ENCODE measurements at places on chromosomes 13 and 19.

DNA sequence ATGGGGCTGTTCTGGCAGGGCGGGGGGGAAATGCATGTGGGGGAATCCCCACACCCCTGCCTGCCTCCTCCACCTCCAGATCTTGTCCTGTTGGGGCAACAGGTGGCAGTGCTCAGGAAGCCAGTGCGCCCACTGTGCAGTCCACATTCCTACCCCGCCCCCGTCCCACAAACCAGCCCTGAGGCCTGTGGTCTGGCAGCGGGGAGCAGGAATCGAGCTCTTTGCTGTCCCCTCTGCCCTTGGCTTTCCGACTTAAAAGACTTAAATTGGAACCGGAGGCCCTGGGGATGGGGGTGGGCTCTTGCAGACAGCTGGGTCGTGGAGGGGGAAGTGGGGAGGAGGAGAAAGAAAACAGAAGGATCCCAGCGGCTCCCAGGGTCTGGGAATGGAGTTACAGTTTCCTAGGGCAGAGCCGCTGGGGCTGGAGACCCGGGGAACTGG lies 4.3 kb downstream of the NANOS3 start:
- no peak for DNase-seq

- DNase-seq = no peak
These were observed 158.1 kb downstream of the IRS2 start for GRCh38 chr13:109628251-109628699.

DNA sequence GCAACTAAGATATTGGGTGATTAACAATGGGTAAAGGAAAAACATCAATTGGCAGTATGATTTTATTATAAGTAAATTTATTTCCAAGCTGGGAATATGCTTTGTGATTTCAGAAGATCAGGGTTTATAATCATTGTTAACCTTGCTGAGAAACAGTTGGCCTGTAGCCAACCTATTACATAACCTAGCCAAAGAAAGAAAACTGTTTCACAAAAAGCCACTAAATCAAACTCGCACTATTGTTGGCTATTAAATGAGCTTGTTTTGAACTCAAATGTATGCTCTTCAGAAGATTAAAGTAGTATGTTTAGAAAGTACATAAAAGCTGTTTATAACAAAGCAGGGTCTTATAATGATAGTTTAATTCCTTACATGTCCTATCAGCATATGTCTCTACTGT lies 151.7 kb downstream of the LHFPL6 start:
- DNase-seq = peak; percentile 19

GRCh38 chr19:49609499-49610092 lies 18.6 kb downstream of the PRR12 start:
- DNase-seq = no peak

- peak; percentile 57 for DNase-seq
These were observed 868 bp upstream of the EGLN2 start for GRCh38 chr19:40797963-40798682.

DNA sequence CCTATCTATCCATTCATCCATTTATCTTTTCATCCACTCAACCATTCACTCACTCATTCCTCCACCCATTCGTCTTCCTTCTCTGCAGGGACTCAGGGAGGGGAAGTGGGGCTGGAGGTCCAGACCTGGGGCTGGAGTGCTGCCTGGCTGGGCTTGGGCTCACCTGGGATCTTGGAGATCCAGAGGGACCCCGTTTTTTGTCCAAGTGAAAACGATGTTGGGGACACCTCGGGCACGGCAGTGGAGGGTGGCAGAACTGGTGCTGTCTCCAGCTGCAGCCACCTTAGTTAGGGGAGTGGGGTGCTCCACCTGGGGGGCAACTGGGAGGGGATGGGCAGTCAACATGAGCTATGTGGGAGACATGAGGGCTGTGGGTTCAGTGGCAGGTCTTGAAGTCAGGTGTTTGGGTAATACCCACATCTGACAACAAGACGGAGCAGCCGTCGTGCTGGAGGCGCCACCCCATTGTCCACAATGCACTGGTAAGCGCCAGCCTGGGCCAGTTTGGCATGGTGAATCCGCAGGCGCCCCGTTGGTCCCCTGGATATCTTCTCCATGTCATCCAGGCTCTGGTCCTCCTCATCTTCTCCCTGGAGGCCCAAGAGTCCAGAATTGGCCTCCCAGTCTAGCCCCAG lies 10.2 kb downstream of the NPHS1 start:
- no peak for DNase-seq

DNA sequence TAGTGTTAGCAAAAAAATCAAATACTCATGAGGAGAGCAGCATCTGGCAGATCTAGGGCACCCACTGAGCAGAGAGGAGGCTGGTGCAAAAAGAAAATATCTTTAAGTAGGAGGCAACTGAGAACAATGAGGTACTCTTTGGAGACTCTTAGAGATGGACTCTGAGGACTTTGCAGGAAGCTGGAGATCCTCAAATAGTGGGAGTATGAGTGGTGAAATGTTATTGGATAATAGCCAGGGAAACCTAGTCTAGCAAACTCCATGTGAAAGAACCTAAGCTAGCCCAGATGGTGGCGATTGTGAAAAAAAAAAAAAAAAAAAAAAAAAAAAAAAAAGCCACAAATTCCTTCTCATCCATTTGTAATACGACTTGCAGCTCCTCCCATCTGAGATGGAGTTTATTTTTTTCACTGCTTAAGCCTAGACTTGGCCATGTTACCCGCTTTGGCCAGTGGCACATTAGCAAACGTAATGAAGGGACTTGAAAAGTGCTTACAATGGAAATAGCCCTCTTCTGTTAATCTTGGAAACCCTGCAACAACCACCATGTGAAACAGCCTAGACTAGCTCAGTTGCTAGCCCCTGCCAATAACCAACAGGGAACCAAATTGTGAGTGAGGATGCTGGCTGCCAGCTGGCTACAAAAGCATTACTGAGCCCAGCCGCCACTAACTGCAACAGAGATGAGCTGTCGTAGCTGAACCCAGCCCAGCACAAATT lies 476.2 kb downstream of the KLF12 start:
- DNase-seq = peak; percentile 80

- no peak for DNase-seq
These were observed 6.1 kb upstream of the GMIP start for GRCh38 chr19:19649580-19649995.

DNA sequence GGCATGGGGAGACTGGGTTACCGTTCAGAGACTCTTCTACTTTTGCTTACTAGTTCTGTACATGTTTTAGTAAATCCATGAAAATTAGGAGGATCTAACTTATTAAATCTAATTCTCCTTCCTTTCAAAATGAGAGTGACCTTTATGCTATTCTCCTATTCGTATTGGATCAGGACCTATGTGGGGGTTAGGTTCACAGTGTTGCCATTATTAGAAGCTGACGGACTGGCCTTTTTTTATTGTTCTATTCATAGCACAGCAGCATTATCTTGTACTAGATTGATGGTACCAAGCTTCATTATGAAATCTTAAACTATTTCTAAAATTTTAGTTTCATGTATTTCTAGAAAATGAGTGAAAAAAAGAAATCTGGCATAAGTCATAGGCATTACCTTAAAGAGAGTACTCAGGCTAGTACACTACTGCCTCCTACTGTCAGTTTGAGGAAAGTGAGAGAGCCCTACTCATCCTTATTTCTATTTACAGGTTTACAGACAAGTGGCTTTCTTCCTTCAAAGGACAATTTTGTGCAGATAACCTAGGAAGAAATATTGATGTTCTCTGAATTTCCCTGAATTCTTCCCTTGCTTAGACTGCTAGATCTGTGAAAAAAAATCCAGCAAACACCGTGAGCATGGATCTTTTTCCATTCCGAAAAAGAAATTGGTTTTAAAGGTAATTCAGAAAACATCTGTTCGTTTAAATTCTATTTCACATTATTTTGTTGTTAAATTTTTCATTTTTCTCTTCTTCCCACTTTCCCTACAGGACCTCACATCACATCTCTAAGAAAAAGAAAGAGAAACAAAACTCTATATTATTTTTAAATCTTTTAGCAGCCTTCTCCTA lies 485.5 kb downstream of the DIAPH3 start:
- peak; percentile 61 for DNase-seq

DNA sequence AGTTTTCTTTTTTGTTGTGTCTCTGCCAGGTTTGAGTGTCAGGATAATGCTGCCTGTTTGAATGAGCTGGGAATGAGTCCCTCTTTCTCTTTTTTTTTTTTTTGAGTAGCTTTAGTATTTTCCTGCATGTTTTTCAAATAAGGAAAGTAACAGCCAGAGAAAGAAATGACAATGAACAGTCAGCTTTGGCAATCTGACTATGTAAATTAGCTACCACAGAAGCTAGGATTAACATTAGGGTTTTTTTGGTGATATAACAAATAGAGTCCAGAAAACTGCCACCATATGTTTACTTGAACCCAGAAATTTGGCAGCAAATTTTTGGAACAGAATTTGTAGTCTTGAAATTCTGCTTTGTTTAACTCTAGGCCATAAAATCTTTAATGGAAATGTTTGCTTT lies 50.5 kb downstream of the SGCG start:
- no peak for DNase-seq

- no peak for DNase-seq
These were observed 18.7 kb upstream of the ZNF536 start for GRCh38 chr19:30353394-30353945.

GRCh38 chr13:101417043-101417406 lies 717 bp upstream of the NALCN start:
- no peak for DNase-seq

- no peak for DNase-seq
These were observed 23.0 kb downstream of the COL4A1 start for GRCh38 chr13:110283736-110284517.

DNA sequence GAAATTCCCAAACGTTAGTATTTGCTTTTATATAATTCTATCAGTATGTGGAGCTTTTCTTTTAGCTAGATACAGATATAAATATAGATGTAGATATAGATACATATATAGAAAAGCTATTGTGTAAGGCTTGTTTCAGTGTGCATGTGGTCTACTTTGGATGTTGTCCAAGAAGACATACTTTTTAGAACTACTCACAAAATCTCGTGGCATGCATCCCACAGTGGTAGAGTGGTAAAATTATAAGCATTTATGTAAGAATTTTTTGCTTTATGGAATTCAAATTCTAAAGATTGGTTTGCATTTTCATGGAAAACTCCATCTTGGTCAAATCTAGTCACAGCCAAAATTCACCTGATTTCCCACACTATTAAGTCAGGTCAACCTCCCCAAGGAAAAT lies 880.4 kb downstream of the EFNB2 start:
- DNase-seq = no peak

DNA sequence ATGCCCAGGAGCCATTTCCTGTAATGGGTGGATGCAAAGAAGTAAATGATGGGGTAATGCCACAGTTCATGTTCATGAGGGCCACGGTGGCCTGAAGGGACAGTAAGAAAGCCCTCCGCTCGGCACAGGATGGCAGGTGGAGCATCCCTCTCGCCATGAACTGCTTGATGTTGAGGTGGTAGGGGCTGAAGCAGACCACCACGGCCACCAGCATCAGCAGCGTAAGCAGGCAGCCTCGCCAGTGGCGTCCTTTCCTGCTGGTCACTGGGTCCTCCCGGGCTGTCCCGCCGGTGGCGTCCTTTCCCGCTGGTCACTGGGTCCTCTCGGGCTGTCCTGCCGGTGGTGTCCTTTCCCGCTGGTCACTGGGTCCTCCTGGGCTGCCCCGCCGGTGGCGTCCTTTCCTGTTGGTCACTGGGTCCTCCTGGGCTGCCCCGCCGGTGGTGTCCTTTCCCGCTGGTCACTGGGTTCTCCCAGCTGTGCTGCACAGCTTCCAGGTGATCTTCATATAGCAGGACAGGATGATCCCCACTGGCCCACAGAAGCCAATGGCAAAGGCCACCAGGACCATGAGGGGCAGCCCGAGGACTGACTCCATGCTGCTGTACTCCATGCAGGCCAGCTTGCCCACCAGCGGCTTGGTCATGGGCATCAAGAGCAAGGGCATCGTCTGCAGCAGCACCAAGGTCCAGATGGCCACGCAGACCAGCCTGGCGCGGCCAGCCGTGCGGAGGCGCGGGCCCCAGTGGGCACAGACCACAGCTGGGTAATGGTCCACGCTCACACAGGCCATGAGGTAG lies 93.2 kb upstream of the TM9SF2 start:
- DNase-seq = no peak

DNA sequence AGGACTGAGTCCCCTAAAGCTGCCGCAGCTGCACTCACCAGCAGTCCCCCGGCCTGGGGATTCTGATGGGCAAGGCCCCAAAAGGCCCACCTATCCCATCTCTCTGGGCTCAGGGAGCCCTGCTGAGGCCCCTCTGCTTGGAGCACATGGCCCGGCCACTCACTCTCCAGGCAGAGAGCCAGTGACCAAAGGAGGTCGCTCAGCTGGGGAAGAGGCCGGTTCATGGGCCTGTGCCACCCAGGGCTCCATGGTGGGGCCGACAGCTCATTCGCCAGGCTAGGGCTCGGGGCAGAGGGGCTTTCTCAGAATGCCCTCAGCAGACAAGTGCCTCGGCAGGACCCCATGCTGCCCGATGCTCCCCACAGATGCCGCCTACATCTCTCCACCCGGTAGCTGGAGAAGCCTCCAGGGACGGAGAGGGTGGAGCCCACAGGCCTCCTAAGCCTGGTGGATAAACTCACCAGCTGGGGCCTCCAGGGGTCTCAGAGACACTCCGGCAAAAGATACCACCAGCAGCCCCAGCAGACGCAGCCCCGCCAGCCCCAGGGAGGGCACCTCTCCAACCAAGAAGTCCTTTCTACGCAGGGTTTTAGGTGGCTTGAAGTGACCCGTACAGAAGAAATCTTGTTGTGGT lies 54.4 kb downstream of the MLLT1 start:
- no peak for DNase-seq

GRCh38 chr19:39077323-39077722 lies 6.8 kb upstream of the ACP7 start:
- no peak for DNase-seq

DNA sequence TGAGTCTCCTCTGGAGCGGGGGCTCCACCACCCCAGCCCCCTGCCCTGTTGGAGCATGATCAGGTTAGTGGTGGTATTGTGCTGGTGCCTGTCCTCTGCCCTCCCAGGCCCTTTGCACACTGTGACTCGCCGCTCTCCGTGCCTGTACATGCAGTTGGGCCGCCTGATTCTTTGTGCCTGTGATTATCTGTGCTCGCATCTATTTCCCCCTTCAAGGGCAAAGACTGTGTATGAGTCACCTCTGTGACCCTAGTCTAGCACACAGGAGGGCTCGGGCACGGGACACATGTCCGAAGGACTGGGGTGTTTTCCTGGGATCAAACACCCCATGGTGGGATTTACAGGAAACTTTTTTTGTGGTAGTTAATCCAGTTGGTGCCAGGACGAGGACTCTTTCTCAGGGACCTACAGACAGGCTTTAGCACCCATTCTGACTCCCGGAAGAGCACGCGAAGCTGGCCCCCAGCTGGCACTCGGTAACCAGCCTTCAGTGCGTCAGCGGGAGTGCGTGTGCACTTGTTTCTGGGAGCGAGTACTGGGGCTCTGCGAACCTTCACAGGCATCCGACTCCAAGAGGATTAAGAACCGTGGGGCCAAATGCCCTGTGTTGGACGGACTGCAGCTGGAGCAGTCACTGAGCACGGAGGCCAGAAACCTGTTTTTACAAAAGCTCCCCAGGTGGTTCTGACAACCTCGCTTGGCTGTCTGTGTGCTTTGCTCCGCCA lies 6.7 kb downstream of the PPP1R37 start:
- peak; percentile 43 for DNase-seq

DNA sequence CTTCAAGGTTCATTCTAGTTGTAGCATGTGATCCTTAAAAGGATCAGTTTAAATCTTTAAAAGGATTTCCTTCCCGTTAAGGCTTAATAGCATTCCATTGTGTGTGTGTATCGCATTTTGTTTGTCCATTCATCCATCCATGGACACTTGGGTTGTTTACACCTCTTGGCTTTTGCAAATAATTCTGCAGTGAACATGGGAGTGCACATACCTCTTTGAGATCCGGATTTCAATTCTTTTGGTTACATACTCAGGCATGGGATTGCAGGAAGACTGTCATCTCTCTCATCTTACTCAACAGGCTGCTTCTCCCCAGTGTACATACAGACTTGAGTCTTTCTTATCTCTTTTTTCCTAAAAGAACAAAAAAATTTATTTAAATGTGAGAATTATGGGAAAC lies 1.2 kb downstream of the RNF113B start:
- no peak for DNase-seq

All from Ammon's horn (tissue), 1 donor.